Bone marrow (tissue), 2 donors: ENCODE measurements at places on chromosomes 6 and 20.

- DNase-seq = no peak
Measured at GRCh38 chr6:136326038-136326553, 36.5 kb upstream of the BCLAF1 start.

- no peak for DNase-seq
Measured at GRCh38 chr6:167572841-167573271, 248.0 kb downstream of the TTLL2 start.

DNA sequence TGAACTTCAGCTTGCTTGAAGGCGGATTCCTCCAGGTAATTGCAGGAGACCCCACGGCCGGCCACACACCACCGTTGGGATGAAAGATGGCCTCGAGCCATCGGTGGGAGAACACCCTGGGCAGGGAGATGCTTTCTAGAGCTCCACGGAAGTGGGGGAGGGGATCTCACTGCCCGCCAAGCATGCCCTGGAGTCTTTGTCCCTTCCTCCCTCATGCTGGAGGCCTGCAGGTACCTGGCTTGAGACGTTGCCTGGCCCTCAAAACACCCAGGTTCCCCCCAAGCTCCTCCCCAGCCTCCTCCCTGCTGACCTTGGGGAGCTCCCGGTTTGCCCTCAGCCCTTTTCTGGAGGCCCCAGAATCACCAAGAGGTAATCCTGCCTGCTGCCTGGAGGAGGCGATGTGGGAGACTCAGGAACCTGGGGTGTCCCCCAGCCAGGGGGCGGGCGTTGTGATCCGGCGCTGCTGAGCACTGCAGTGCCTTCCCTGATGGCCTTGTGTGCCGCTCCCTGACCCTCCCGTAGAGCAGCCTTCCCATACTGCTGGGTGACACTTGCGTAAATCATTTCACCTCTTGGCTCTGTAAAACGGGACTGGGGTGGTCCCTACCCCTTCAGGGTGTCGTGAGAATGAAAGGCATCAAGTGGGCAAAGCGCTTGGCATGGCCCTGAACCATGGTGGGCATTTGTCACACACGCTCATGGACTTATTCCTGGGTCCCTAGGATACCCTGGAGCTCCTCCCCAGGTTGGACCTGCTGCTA is 91.4 kb downstream of the CEBPB start:
- DNase-seq = no peak

DNA sequence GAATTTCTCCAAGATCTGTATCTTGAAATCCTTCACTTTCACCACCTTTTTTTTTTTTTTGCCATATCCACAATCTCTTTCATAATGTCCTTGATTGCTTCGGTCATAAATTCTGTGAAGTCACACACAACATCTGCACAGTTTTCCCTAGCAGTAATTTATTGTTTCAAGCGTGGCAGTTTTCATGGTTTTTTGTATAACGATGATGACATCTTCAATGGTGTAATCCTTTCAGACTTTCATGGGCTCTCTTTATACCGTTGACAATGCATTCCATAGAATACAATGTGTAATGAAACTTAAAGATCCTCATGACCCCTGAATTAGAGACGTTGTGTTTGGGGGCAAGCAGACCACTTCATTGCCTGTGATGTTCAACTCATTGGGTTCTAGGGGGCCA is 693.1 kb downstream of the PTPRT start:
- DNase-seq = no peak

DNA sequence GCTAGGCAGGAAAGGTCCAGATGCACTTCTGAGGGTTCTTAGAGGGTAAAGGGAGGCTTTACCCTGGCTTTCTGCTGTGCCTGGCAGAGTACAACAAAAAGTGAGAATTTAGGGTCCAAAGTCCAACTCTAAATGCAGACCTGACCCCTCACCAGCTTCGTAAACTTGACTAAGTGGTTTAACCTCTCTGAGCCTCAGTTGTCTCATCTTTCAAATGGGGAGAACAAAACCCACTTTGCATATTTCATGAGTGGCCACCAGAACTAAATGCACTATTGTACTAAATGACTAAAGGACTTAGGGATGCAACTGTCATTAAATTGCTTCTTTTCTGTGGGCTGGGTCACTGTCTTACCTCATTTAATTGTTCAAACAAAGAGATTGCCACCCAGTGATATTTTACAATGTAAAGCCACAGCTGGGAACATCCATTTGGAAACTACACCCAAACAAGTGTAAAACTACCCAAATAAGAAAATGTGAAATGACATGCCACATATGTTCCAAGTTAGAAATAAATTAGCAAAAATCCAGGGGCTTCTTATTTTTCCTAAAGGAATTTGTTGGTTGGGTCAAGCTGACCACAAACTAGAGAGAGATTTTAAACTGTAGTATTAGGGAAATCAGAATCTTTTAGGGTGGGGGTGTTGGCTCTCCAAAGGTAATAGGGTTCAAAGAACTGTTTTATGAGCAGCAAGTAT is 48.3 kb upstream of the RIN2 start:
- no peak for DNase-seq

GRCh38 chr6:69631552-69632346 is 165.1 kb downstream of the LMBRD1 start:
- no peak for DNase-seq

- DNase-seq = no peak
Measured at GRCh38 chr6:41191569-41191968, 9.4 kb downstream of the TREML2 start.
